ENCODE measurements at places on chromosomes 6 and 20.

GRCh38 chr6:98775205-98775604, 59.2 kb upstream of the POU3F2 start:
- no peaks in the 10 kb centered on the region for H3K27me3 ChIP-seq
- H3K4me3 ChIP-seq, result no peak overlapping the region
- no peak for DNase-seq
- H3K27ac ChIP-seq, result no peak overlapping the region
- peaks cover 4% of the 10 kb centered on the region for H3K4me1 ChIP-seq

DNA sequence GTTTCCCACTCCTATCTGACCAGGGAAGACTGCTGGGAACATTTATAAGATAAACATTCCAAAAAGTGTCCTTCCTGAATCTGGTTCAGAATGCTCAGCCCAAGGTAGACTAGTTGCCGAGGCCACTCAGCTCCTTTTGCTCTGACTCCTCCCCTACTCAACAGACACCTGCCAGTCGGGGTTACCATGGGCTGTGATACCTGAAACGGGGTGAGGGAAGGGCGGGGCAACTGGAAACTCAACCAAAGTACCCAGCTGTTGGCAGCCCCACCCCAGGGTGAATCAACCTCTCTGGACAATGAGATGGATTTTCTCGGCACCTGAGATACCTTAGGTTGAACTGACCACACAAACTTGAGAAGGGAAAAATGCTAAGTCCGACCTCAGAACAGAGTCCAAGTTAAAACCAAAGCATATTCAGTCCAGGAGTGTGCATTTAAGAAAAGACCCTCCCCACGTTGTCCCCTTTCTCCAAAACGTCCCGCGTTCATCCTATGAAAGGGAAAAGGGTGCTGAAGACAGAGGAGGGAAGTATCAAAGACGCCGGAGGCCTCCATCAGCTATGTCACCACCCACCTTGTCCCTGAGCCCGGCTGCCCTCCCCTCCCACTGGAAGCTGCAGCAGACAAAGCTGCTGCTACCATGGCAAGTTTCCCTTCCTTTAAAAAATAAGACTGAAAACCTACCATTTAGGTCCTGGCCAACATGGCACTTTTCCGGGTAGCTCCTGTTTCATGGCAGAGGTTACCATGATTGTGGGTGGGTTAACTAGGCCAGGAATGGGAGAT, 100.1 kb downstream of the SLC23A2 start:
- peaks cover 12% of the 10 kb centered on the region for H3K36me3 ChIP-seq
- H3K27ac ChIP-seq, result no peak overlapping the region
- no peak for DNase-seq
- no peaks in the 10 kb centered on the region for H3K27me3 ChIP-seq
- H3K4me1 ChIP-seq, result peaks cover 6% of the 10 kb centered on the region

- H3K27ac ChIP-seq, result no peak overlapping the region
- H3K36me3 ChIP-seq, result peaks cover 42% of the 10 kb centered on the region
- no peak overlapping the region for H3K4me3 ChIP-seq
- no peaks in the 10 kb centered on the region for H3K27me3 ChIP-seq
- H3K4me1 ChIP-seq, result peaks cover 8% of the 10 kb centered on the region
- DNase-seq, result no peak
Observed at GRCh38 chr6:132820629-132821381, 6.4 kb downstream of the RPS12 start.

- no peak for DNase-seq
- no peak overlapping the region for H3K27ac ChIP-seq
- H3K4me1 ChIP-seq, result no peaks in the 10 kb centered on the region
- H3K36me3 ChIP-seq, result no peaks in the 10 kb centered on the region
Observed at GRCh38 chr20:18323705-18324104, 35.4 kb downstream of the ZNF133 start.

GRCh38 chr20:9129756-9130155, 60.9 kb downstream of the PLCB4 start:
- no peak overlapping the region for H3K27ac ChIP-seq
- H3K4me3 ChIP-seq, result no peak overlapping the region
- H3K4me1 ChIP-seq, result peaks cover 3% of the 10 kb centered on the region
- H3K36me3 ChIP-seq, result no peaks in the 10 kb centered on the region

- H3K4me1 ChIP-seq, result no peaks in the 10 kb centered on the region
- DNase-seq, result no peak
- no peaks in the 10 kb centered on the region for H3K27me3 ChIP-seq
- no peak overlapping the region for H3K4me3 ChIP-seq
- no peak overlapping the region for H3K27ac ChIP-seq
Observed at GRCh38 chr20:5217616-5218015, 90.8 kb downstream of the CDS2 start.

- H3K27ac ChIP-seq, result no peak overlapping the region
- H3K4me1 ChIP-seq, result peaks cover 3% of the 10 kb centered on the region
- DNase-seq, result no peak
- H3K4me3 ChIP-seq, result no peak overlapping the region
Observed at GRCh38 chr20:4459081-4459480, 262.6 kb upstream of the PRND start.

- DNase-seq, result no peak
- H3K4me3 ChIP-seq, result no peak overlapping the region
- H3K27me3 ChIP-seq, result no peaks in the 10 kb centered on the region
- H3K4me1 ChIP-seq, result no peaks in the 10 kb centered on the region
Observed at GRCh38 chr6:124234801-124235200, 431.1 kb downstream of the NKAIN2 start.

GRCh38 chr20:44552950-44553908, 29.1 kb upstream of the PKIG start:
- H3K27me3 ChIP-seq, result no peaks in the 10 kb centered on the region
- no peaks in the 10 kb centered on the region for H3K4me1 ChIP-seq
- H3K36me3 ChIP-seq, result no peaks in the 10 kb centered on the region
- no peak overlapping the region for H3K4me3 ChIP-seq
- no peak for DNase-seq

GRCh38 chr6:125301435-125302391, at the start of gene HDDC2:
Gene HDDC2 (minus strand): TSS chr6:125301967. CDS start chr6:125301932, 35 bp downstream.
- peak within 1 kb of the TSS; percentile 84 for H3K4me3 ChIP-seq
- peaks cover 14% of the 10 kb centered on the region for H3K27me3 ChIP-seq
- DNase-seq, result peak; percentile 72
- H3K4me1 ChIP-seq, result no peaks in the 10 kb centered on the region
- peaks cover 10% of the 10 kb centered on the region for H3K36me3 ChIP-seq

DNA sequence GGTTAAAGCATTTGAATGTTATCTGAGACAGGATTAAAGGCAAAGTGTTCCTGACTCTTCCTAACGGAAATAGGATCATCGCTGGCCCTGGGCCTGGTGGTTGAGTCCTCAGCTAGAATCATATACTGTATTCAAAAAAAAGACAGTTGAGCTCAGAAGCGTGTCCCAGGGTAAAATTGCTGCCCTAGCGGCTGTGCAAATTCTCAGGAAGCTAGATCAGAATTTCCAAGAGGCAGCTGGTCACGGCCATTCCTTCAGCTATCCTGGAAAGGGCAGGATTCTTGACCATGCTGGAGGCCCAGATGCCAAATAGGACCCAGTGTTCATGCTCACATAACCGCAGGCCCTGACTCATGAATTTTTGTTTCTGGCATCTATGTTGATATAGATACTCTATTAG, 67.4 kb downstream of the STMND1 start:
- H3K27ac ChIP-seq, result no peak overlapping the region
- H3K4me1 ChIP-seq, result no peaks in the 10 kb centered on the region
- H3K4me3 ChIP-seq, result no peak overlapping the region
- DNase-seq, result no peak

DNA sequence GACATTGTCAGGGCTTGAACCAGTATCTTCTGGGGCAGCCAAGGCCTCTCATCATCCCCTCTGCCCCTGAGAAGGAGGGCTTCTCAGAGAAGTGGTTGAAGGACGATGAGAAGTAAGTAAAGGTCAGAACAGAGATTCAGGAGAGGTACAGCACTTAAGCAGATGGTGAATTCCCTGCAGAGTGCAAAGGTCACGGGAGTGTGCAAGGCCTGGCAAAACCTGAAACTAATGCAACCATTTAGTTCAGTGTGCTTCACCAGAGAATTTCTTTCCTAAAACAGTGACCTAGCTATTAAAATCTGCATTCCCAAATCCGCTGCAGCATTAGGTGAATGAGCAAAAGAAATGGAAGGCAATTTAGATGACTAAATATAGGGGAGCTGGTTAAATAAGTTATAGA, 58.4 kb downstream of the TRERF1 start:
- H3K4me3 ChIP-seq, result no peak overlapping the region
- peaks cover 22% of the 10 kb centered on the region for H3K4me1 ChIP-seq
- H3K27me3 ChIP-seq, result no peaks in the 10 kb centered on the region
- no peak for DNase-seq

All from neuronal stem cell (in vitro differentiated cells).